ENCODE measurements at places on chromosomes 16 and 17. TPM values are rescaled to one million over a fixed set of nuclear protein-coding genes. Genes with fewer than 3 reads are reported as not detected.

Gene TUBB3
- total RNA-seq, result 311 TPM

Gene RAD51D
- total RNA-seq, result 9.7 TPM

Gene CD79B
- total RNA-seq, result not detected

Gene DPEP1
- total RNA-seq, result not detected

Gene SOX9
- total RNA-seq, result 4.1 TPM

Gene CCL16
- total RNA-seq, result not detected

Gene CCL4L2
- total RNA-seq, result not detected

Gene MYH2
- total RNA-seq, result not detected

Gene KRT14
- not detected for total RNA-seq

Gene LGALS9
- total RNA-seq, result 0.54 TPM

Gene SLC6A2
- not detected for total RNA-seq

Gene SYNGR3
- 1.9 TPM for total RNA-seq

GRCh38 chr16:70701596-70701995 is 15.7 kb upstream of the MTSS2 start:
- H3K27ac ChIP-seq, result peak overlapping the region; percentile 80
- H3K4me1 ChIP-seq, result peaks cover 58% of the 10 kb centered on the region
- no peak for DNase-seq
- H3K4me3 ChIP-seq, result no peak overlapping the region

GRCh38 chr16:73152386-73153125 is 104.6 kb upstream of the ZFHX3 start:
- no peak for DNase-seq
- H3K4me3 ChIP-seq, result no peak overlapping the region
- H3K4me1 ChIP-seq, result peaks cover 3% of the 10 kb centered on the region

- H3K4me3 ChIP-seq, result no peak overlapping the region
- H3K27ac ChIP-seq, result no peak overlapping the region
- no peaks in the 10 kb centered on the region for H3K36me3 ChIP-seq
- no peaks in the 10 kb centered on the region for H3K27me3 ChIP-seq
Observed at GRCh38 chr16:62213763-62214162, 177.5 kb upstream of the CDH8 start.

DNA sequence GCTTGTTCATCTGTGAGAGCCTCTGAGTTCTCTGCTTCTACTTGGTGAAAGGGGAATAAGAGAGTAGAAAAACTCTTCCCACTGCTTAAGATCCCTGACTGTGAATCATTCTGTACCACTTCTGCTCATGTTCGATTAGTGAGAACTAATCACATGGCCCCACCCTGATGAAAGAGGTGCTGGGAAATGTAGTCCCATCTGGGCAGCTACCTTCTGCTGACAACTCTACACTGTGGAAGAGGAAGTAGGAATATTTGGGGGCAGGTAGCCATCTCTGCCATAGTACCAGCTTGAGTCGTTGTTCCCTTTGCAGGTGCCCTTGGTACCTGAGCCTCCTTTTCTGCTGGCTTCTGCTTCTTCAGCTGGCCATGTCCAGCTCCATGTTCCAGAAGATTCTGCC is 29.9 kb downstream of the NKD1 start:
- H3K27me3 ChIP-seq, result peaks cover 2% of the 10 kb centered on the region
- no peaks in the 10 kb centered on the region for H3K4me1 ChIP-seq
- no peaks in the 10 kb centered on the region for H3K36me3 ChIP-seq

- no peak overlapping the region for H3K4me3 ChIP-seq
- no peak overlapping the region for H3K27ac ChIP-seq
- no peak for DNase-seq
- H3K4me1 ChIP-seq, result no peaks in the 10 kb centered on the region
- no peaks in the 10 kb centered on the region for H3K36me3 ChIP-seq
Observed at GRCh38 chr17:70674061-70674460, 504.7 kb downstream of the KCNJ2 start.

DNA sequence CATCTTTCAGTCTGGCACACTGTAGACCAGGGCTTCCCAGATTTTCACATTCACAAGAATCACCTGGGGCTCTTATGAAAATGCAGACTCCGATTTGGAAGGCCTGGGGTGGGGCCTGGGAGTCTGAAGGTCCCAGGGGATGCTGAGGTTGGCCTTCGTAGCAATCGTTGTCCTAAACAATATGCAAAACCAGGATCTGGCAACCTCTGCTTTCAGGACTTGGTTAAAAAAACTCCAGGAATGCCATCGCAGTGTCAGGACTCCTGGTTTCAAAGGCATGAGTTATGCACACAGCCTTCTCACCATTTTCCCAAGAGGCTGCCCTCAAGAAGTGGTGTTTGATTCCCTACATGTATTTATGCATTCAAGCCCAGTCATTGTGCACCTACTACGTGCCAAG is 6.7 kb downstream of the CLEC19A start:
- H3K4me3 ChIP-seq, result no peak overlapping the region
- no peak overlapping the region for H3K27ac ChIP-seq
- DNase-seq, result no peak
- no peaks in the 10 kb centered on the region for H3K4me1 ChIP-seq
- H3K36me3 ChIP-seq, result no peaks in the 10 kb centered on the region

GRCh38 chr17:15952916-15953790 is 8.2 kb downstream of the ADORA2B start:
- DNase-seq, result no peak
- H3K27me3 ChIP-seq, result no peaks in the 10 kb centered on the region
- H3K4me1 ChIP-seq, result peaks cover 6% of the 10 kb centered on the region
- H3K4me3 ChIP-seq, result no peak overlapping the region
- H3K36me3 ChIP-seq, result 0 out of 2 replicates have a peak, but pooled peaks cover 2% of the 10 kb centered on the region

- H3K4me1 ChIP-seq, result no peaks in the 10 kb centered on the region
- no peak overlapping the region for H3K27ac ChIP-seq
- H3K4me3 ChIP-seq, result no peak overlapping the region
Observed at GRCh38 chr16:23027386-23027785, 121.9 kb downstream of the USP31 start.

DNA sequence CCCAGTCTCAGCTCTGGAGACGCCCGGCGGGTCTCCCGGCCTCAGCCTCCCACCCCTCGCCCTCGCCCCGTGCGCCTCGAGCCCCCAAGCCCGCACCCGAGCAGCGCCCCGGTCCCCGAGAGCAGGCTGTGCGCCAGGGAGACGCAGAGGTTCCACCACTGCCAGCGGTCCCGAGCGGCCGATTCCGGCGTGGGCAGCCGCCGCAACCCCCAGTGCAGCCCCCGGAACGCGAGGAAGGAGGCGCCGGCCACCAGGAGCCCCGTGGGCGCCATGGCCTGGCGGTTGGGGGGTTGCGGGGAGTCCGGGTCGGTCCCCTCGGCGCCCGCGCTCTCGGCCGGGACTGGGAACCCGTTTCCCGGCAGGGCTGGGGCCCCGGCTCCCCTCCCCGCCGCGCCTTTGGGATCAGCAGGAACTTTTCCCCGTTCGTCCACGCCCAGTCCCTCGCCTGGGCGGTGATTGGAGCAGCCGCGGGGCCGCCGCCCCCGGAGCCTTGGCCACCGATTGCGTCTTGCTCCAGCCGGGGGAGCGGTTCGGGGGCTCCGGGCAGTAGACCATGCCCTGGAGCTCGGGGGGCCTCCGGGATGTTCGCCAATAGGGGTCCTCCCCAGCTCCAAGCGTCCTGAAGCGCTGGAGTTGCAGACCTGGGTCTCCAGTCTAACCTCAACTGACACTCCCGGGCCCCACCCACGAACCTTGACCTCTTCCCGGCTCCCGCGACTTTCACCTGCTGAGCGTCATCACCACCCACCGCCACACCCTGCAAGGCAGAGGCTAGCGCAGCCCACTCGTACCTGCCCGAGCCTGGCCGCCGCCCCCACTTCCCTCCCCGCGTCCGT is at the start of gene TLCD2:
TLCD2 (minus strand) TSS at position 407 of the 836 bp plus-strand sequence; CDS start at position 272, 135 bp downstream.
- H3K27ac ChIP-seq, result peak within 1 kb of the TSS; percentile 53
- no peaks in the 10 kb centered on the region for H3K27me3 ChIP-seq
- peak; percentile 65 for DNase-seq

- no peak overlapping the region for H3K4me3 ChIP-seq
- peaks cover 8% of the 10 kb centered on the region for H3K36me3 ChIP-seq
- no peaks in the 10 kb centered on the region for H3K27me3 ChIP-seq
Observed at GRCh38 chr16:86277221-86277620, 233.1 kb upstream of the FOXF1 start.

DNA sequence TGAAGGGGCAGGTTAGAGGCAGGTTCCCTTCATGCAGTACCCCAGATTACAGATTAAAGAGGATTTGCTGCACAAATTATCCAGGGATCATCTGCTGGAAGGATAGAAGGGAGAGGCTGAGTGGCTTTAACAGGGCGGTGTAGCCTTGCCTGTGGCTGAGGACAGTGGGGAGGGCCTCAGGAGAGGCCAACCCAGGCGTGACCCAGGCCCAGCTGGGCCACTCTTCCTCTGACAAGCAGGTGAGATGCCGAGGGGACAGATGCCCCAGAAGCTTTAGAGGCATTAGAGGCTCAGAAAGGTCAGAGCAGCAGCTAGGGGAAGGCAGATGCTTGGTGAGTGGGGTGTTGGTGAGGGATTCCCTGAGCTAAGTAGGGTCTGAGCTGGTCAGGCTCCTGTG is 18.1 kb upstream of the MTMR4 start:
- H3K27ac ChIP-seq, result no peak overlapping the region
- peaks cover 5% of the 10 kb centered on the region for H3K4me1 ChIP-seq

- no peak overlapping the region for H3K4me3 ChIP-seq
- no peaks in the 10 kb centered on the region for H3K4me1 ChIP-seq
- no peaks in the 10 kb centered on the region for H3K36me3 ChIP-seq
- no peaks in the 10 kb centered on the region for H3K27me3 ChIP-seq
- no peak overlapping the region for H3K27ac ChIP-seq
Observed at GRCh38 chr16:61595605-61596004, 440.6 kb downstream of the CDH8 start.

DNA sequence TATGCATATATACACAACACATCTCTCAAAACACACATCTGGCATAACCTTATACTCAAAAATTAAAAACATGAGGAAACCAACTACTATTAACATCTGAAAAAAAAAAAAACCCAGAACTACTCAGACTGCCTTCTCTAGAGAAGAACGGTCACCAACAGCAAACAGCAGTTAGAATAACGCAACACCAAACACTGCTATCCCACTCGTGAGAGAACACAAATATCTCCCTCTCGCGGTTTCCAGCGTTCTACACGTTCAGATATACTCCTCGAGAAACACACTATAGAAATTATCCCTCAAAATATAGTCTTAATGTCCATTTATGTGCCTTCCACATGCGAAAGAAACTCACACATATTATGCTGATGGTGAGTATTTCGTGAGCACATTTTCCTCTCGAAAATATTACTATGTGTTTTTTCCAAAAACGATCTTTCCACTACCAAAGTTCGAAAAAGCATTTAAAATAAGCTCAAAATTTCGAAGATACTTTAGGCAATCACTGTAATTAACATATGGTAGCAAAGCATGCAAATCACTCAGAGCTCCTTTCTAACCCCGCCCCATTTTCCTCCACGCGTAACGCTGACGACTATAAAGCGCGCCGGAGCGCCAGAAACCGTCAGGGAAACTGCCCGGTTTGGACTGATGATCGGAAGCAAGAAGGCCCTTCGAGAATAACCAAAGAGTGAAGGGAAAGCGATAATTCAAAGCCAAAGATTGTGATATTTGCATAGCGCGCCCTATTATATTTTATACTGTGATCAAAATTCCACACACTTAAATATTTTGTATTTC is 60.1 kb downstream of the TEX14 start:
- DNase-seq, result peak; percentile 99
- H3K36me3 ChIP-seq, result no peaks in the 10 kb centered on the region
- peak overlapping the region; percentile 68 for H3K27ac ChIP-seq

- H3K36me3 ChIP-seq, result no peaks in the 10 kb centered on the region
- no peak overlapping the region for H3K4me3 ChIP-seq
- no peaks in the 10 kb centered on the region for H3K27me3 ChIP-seq
- no peak overlapping the region for H3K27ac ChIP-seq
Observed at GRCh38 chr16:75761108-75761507, 34.8 kb upstream of the CPHXL start.

- no peaks in the 10 kb centered on the region for H3K4me1 ChIP-seq
- H3K4me3 ChIP-seq, result no peak overlapping the region
- H3K27me3 ChIP-seq, result no peaks in the 10 kb centered on the region
- no peak for DNase-seq
Observed at GRCh38 chr16:10282367-10282766, 100.1 kb upstream of the GRIN2A start.

- no peak overlapping the region for H3K4me3 ChIP-seq
- H3K36me3 ChIP-seq, result no peaks in the 10 kb centered on the region
- no peak for DNase-seq
- H3K4me1 ChIP-seq, result no peaks in the 10 kb centered on the region
Observed at GRCh38 chr17:39051001-39051585, 83.9 kb upstream of the FBXO47 start.

- no peaks in the 10 kb centered on the region for H3K27me3 ChIP-seq
- H3K36me3 ChIP-seq, result no peaks in the 10 kb centered on the region
- no peak overlapping the region for H3K4me3 ChIP-seq
- peaks cover 47% of the 10 kb centered on the region for H3K4me1 ChIP-seq
Observed at GRCh38 chr16:27239906-27240655, 28.5 kb downstream of the NSMCE1 start.

- H3K27me3 ChIP-seq, result no peaks in the 10 kb centered on the region
- DNase-seq, result no peak
- H3K36me3 ChIP-seq, result no peaks in the 10 kb centered on the region
- no peak overlapping the region for H3K4me3 ChIP-seq
- H3K27ac ChIP-seq, result no peak overlapping the region
Observed at GRCh38 chr16:52070341-52071057, 476.4 kb downstream of the TOX3 start.

- H3K4me1 ChIP-seq, result peaks cover 18% of the 10 kb centered on the region
- H3K4me3 ChIP-seq, result no peak overlapping the region
- no peak overlapping the region for H3K27ac ChIP-seq
- no peaks in the 10 kb centered on the region for H3K27me3 ChIP-seq
- H3K36me3 ChIP-seq, result no peaks in the 10 kb centered on the region
Observed at GRCh38 chr16:85615014-85615851, 2.1 kb downstream of the GSE1 start.

DNA sequence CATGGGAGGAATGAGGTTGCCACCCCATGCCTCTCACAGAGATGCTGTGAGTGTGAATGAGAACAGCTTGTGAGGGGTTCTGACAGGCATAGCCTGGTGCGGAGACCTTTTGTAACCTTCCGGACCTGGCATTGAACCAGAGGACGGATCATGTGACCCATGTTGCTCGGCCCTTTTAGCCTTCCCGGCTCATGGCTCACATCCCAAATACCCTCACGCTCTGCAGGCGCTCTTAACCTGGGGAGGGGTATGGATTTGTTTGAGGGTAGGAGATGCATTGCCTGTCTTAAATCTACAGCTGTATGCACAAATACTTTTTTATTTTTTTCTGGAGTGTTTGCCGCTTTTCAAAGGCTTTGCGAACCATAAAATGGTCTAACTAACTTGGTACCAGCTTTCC is 102.4 kb upstream of the CRHR1 start:
- no peaks in the 10 kb centered on the region for H3K4me1 ChIP-seq
- no peaks in the 10 kb centered on the region for H3K36me3 ChIP-seq

DNA sequence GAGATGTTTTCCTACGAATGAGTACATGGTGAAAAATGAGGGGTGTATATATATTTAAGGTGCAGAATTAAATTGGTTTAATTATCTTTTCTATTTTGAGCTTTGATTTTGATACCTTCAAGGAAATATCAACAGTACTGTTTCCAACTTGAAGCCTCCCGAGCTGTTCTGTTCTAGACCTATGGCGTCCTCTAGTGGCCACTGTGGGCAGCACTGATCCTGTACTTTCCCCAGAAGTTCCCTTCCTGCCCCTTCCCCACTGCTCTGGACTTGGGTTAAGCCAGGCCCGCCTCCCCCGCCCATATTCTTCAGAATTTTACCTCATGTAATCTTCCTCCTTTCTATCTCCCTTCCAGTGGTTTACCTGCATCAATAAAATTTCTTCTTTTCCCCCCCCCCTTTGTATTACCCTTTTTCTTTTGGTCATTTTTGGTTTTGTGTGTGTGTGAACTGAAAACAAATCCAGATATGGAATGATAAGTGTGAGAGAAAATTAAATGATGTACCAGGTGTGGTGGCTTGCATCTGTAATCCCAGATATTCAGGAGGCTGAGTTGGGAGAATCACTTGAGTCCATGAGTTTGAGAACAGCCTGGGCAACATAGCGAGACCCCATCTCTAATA is 1643.5 kb downstream of the TP53TG3F start:
- H3K4me1 ChIP-seq, result no peaks in the 10 kb centered on the region
- H3K36me3 ChIP-seq, result no peaks in the 10 kb centered on the region
- DNase-seq, result no peak
- H3K27ac ChIP-seq, result no peak overlapping the region
- H3K27me3 ChIP-seq, result no peaks in the 10 kb centered on the region
